Thyroid gland (tissue), 4 donors: ENCODE measurements at places on chromosomes 13 and 19. TPM values are rescaled to one million over a fixed set of nuclear protein-coding genes. Genes with fewer than 3 reads are reported as not detected.

DNA sequence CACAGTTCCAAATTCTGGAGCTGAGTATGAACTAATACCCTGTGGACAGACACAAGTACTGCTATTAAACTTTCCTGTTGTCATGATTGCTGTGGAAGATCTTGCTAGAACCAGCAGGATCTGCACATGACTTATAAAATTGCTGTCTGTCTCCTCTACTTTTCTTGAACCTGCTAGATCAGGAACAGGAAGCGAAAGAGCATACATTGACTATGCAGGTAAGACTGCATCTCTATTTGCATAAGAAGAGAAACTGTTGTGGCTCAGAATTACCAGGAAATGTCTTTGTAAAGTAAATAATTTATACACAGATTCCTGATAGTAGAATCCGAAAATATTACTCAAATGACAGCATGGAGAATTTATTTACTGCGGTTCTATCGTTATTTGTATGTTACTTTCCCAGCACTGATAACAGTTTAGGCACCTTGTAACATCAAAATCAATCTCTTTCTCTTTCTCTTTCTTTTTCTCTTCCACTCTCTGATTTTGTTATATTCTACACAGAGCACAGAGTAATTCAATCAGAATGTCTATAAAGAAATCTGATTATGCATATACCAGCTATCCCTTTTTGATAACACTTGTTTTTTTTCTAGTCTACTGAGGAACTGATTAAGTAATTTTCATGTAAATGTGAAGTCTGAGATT, 226.5 kb downstream of the MYO16 start:
- no peak for DNase-seq

Gene CCDC106
- 23.2 TPM for total RNA-seq

DNA sequence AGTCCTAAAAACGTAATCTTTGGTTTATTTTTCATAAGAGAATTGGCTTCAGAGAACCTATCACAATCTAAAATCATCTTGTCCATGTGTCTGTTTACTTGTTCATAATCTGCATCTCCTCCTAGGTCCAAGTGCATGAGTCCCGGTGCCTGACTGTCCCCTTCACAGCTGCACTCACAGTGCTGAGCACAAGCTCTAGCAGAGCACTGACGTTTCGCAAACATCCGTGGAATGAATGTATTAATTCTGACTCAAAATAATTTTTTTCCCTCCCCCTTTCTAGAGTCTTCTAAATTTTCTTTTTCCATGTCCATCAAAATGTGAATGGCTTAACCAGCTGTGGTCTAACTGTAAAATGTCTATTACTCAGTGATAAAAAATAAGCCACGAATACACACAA, 245.5 kb upstream of the TSHZ3 start:
- no peak for DNase-seq

GRCh38 chr19:54173951-54174834, 1.2 kb upstream of the TMC4 start:
- DNase-seq, result no peak

DNA sequence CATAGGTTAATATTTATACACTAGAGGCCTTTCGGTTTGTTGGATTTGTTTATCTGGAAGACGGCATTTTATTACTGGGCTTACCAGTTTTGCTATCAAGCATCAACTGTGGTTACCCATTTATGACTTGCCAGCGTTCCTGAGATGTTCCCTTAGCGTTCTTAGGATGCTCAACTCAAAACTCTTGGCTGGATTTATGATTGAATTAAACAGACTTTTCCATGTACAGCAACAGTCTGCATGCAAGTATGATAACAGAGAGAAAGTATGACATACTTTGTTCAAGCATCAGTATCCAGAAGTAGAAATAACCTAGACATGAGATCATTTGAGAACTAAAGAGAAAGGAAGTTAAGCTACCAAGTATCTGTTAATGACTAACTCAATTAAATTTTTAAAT, 29.9 kb upstream of the RNF113B start:
- no peak for DNase-seq

Gene FAM124A
- total RNA-seq, result 9.6 TPM

GRCh38 chr19:28554321-28555091, 658.4 kb downstream of the UQCRFS1 start:
- no peak for DNase-seq

GRCh38 chr19:2251106-2252054, 2.3 kb downstream of the AMH start:
- DNase-seq, result no peak

Gene TEX101
- total RNA-seq, result not detected

Gene CGB3
- total RNA-seq, result not detected

- no peak for DNase-seq
Measured at GRCh38 chr13:53873558-53873957, 844.9 kb downstream of the OLFM4 start.

DNA sequence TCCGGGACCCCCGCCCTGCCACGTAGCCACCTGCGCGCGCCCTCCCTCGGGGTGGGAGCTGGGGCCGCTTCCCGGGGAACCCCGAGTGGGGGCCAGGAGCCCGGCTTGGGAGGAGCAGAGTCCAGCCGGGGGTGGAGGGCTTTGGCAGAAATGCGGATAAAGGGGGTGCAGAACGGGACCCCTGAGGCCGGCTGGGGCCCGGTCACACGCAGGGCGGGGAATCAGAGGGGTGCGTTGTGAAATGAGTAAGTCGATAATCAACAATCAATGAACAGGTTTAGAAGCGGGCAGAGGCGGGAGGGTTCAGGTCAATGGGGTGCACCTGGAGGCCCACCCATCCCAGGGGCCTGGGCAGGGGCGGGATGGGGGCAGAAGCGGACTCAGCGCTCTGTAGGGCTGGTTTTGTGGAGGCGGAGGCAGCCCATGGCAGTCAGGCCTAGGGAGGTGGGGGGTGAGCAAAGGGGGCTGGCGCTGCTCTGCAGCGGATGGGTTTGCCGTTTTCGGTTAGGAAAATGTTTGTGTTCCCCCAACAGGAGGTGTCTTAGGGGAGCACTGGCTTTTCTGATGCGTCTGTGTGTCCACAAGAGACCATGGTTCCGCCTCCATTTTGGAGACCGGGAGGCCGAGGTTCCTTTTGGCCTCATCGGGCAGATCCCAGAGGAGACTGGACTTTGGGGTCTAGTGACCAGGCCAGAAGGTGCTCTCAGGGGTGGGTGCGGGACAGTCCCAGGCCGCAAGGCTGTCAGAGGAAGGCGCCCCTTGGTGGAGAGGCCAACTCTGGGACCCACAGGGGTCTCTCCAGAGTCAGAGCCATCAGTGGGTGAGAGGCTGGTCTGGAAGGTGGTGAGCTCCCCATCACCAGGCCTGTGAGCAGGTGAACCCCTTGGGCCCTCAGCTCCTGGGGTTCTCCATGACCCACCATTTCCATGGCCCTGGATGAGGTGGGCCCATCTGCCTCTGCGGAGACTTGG, 683 bp upstream of the DIRAS1 start:
- no peak for DNase-seq

- DNase-seq, result no peak
Measured at GRCh38 chr19:45981350-45981749, 7.7 kb upstream of the NOVA2 start.

DNA sequence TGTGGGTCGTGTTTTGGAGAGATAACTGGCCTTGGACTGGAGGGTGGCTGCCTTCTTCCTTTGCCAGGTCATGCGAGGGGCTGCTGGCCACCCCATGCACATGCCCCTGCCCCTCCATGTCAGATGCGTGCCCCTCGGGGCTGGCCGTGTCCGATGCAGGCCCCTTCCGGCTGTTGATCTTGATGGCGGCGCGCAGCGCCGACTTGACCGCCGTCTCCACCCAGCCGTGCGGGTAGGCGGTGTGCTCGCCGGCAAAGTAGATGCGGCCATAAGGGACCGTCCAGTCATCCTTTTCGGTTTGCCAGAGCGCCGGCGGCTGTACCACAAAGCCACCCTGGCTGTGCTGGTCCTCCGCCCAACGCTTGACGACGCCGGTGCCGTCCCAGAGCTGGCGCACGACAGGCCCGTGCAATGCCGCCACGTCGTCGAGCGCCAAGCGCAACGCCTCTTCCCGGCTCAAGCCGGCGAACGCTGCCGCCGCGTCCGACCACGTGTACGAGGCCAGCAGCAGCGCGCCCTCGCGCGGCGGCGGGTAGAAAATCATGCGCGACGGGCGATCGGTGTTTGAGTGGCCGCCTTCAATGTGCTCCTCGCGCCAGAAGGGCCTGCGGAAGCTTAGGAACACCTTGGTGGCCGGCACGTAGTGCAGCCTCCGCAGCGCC, 6.9 kb downstream of the IL4I1 start:
- peak; percentile 76 for DNase-seq

Gene PHLDB3
- 6.6 TPM for total RNA-seq

Gene TMEM59L
- 2.0 TPM for total RNA-seq

- no peak for DNase-seq
Measured at GRCh38 chr19:2783781-2784145, 690 bp upstream of the SGTA start.

Gene OR7A5
- not detected for total RNA-seq

GRCh38 chr19:50510121-50510670, 795 bp downstream of the JOSD2 start:
- DNase-seq, result no peak

DNA sequence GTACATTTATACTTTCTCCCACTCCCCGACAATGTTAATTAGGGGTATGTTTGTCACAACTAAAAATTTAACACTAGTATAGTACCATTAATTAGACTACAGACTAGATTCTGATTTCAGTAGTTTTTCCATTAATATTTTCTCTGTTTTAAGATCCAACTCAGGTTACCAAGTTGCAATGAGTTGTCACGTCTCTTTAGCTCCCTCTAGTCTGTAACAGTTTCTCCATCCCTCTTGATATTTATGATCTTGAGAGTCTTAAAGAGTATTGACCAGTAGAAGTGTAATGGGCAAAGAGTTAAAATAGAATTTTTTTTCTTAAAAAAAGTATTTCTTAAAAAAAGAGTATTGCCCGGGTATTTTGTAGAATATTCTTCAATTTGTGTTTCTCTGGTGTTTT, 598.1 kb downstream of the TBC1D4 start:
- no peak for DNase-seq

Gene CD33
- 0.54 TPM for total RNA-seq

DNA sequence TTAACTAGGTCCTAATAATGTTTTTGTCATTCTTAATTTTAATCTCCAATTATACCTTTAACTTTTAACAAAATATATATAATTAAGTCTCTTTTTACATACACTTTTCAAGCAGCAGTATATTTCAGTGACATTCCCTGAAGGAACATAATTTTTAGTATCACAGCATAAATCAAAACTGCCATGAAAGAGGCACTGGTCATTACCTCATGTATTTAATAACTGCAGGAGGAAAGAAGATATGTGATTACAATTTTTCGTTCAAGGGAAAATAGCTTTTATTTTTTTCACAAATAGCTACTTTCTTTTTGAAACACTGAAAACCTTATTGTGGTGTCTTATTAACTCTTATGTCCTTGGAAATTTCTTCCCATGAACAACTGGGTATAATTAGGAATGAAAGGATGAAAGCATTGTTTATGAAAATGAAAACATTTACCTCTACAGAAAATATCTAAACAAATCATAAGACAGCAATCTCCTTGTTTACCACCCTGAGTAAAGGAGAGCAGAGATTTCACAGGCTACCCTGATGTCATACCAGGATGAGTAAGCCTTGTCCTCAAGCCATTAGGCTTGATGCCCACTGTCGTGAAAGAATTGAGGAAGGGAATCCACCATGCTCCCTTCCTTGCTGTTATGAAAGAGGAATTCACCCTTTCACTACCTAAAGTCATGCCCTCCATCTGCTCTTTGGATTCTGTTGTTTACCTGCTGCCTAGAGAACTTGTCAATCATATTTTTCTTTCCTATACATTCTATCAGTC, 877.2 kb upstream of the PCDH20 start:
- no peak for DNase-seq

- DNase-seq, result no peak
Measured at GRCh38 chr19:19345232-19345631, 24.6 kb downstream of the MAU2 start.

DNA sequence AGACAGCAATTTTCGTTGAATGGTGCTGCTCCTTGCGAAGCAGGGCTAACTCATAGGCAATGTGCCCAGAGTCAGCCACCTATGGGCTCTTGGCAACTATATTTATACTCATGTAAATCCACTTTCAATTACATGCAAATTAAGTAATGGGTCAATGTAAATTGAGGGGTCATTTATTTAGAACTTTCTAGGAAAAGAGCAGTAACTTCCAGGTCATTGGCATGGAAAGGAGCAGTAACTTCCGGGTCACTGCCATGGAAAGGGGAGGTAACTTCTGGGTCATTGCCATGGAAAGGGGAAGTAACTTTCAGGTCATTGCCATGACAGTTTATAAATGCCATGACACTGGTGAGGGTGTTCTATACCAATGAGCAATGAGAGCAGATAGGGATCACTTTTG, 11.6 kb downstream of the KLK4 start:
- no peak for DNase-seq

Gene ZNF552
- 10.9 TPM for total RNA-seq

DNA sequence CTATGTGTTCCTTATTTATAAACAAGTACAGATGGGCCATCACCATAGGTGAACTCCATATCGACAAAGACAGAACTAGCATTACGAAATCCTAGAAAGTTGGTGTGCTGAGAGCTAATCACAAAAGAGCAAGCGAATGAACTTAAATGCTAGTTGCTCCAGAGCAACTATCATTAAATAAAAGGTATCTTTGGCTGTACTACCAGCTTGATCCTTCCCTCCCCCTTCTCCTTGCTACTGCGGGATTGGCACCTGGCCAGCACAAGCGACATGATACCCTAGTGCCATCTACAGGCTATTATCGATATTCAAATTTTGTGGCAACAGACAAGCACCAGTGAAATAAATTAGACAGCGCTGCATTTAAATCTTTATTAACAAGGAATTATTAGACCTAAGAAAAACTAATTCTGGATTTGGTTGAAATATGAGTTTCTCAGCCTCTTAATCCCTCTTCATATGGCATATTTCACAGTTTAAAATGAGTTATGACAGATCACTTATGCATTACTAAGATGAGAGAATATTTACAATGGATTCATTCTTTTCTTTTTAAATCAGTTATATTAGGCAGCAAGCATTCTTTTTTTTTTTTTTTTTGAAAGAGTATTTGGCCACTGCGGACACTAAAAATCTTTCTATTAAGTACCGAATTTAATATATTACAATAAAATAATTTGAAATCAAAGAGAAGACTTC, 5.8 kb downstream of the PCDH9 start:
- peak; percentile 85 for DNase-seq

DNA sequence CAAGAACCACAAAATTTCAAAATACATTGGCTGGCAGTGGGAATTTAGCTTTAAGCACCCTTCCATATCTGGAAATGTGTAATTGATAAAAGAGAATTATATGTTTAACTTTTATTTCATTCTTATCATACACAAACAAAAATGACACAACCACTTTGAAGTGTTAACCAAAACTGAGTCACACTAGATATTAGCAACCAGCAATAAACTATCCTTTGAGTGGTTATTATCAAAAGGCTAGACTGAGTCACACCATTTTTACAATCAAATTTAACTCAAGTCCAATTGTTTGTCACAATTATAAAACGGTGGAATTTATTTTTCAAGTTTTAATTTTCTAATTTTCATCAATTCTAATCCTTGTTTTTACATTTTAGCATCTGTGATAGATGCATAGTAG, 121.7 kb downstream of the LIG4 start:
- no peak for DNase-seq

Gene IGSF23
- not detected for total RNA-seq

Gene TNFSF9
- total RNA-seq, result not detected

GRCh38 chr19:6362027-6362350, 658 bp downstream of the CLPP start:
- DNase-seq, result no peak

- DNase-seq, result no peak
Measured at GRCh38 chr13:109576331-109576813, 210.0 kb downstream of the IRS2 start.
